ENCODE measurements at places on chromosomes 4 and X.

- DNase-seq = no peak
These were observed 103.3 kb downstream of the MGST2 start for GRCh38 chr4:139768896-139769295.

GRCh38 chr4:3736806-3737205 lies 29.4 kb upstream of the ADRA2C start:
- no peak for DNase-seq

DNA sequence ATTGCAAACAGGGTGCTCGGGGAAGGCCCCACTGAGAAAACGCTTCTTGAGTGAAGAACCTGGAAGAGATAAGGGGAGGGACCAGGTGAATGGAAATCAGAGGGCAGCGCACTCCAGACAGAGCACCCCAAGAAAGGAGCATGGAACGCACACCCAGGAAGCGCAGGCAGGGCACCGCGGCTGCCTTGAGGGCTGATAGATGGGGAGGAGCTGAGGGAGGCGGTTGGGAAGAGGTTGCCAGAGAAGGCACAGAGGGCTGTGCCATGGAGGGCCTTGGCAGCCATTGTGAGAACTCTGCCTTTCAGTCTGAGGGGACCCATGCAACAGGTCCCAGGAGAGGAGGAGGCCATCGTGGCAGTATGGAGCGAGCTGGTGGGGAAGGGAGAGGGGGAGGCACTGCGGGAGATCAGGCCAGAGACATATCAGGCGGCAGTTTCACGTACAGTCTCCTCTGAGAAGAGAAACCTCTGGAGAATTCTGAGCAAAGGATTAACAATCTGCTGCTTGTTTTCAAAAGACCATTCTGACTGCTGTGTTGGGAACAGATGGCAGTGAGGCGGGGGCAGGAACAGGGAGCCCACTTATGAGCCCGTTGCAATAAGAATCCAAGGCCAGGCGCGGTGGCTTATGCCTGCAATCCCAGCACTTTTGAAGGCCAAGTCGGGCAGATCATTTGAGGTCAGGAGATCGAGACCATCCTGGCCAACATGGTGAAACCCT lies 83.7 kb downstream of the PCYT1B start:
- DNase-seq = peak; percentile 63

DNA sequence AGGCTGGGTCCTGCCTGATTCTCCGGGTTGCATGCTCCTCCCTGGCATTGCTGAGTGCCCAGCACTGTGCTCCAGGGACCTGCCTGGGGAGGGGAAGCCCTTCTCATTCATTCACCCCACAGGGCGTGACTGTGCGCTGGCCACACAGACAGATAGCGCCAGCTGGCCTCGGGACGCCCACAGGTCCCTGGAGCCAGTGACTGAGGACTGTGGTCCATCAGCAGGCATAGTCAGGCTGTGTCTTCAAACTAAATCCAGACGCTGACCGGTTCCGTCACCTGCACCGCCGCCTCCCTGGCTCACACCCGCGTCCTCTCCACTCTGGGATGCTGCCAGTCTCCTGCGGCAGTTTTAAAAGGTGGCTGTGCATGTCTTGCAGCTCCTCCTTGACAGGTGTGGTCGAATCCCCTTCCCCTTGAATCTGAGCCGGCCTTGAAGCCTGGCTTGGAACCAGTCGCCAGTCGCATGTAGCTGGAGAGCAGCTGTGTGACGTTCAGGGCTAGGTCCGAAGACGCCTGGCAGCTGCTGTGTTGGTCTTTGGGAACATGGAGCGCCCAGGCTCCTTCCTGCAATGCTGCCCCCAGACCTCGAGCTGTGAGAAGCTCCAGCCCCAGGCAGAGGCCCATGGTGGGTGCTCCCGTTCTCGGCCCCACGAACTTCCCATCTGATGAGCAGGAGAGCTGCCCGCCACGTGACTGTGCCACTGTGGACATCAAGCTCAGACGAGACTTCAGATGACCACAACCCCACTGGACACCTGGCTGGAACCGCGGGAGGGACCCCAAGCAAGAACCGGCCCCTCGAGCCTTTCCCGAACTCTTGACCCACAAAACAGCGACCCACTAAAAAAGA lies 94.1 kb downstream of the ADRA2C start:
- DNase-seq = no peak

- peak; percentile 39 for DNase-seq
These were observed 92.8 kb downstream of the CBR4 start for GRCh38 chr4:168917138-168917779.

- no peak for DNase-seq
These were observed 20.3 kb downstream of the TEC start for GRCh38 chr4:48249378-48249777.

- DNase-seq = no peak
These were observed 118.0 kb downstream of the PWWP3B start for GRCh38 chrX:106286053-106286650.
